Pulmonary artery endothelial cell (primary cell): ENCODE measurements at places on chromosomes 1 and 21. TPM values are rescaled to one million over a fixed set of nuclear protein-coding genes. Genes with fewer than 3 reads are reported as not detected.

Gene OLFML3
- total RNA-seq: 0.78 and 0.86 TPM in 2 replicates

- DNase-seq: no peak
Observed at GRCh38 chr1:45762291-45762690, 11.8 kb upstream of the IPP start.

Gene ADAMTS4
- 26.8 and 43.7 TPM in 2 replicates for total RNA-seq

Gene IFNAR1
- 20.1 and 28.5 TPM in 2 replicates for total RNA-seq

DNA sequence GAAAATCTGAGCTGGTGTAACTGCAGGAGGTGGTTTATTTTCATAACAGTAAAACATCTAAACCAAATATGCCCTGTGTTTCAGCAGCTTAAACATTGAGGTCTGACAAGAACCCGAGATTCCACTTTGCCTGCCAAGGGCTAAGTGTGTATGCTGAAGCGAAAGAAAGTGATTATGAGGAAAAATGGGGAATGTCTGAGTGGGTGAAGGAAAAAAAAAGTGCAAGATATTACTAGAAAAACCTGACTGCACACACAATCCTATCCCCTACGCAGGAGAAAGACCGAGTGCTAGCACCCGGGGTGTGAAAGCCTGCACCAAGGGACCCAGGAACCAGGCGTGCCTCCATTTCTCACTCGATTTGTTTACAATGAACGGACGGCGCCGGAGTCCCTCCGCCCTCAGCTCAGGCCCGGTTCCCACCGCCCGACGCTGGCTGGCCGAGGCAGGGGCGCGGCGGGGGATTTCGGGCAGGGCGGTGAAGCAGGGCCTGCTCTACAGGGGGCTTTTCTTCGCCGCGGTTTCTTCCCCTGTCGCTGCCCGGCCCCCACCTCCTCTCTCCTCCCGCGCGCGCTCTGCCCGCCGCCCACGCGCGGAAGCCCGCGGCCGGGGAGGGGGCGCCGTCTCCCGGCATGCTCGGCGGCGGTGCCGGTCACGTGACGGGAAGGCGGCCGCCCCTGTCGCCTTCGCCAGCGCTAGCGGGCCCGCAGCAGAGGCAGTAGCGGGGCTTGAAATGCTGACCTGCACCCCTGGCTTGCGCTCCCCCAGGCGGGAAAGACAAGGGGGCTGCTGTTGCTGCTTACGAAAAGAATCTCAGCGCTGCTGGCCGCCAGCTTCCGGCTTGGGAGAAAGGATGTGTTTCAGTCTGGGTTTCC is 35.9 kb downstream of the ITPKB start:
- no peak for DNase-seq

DNA sequence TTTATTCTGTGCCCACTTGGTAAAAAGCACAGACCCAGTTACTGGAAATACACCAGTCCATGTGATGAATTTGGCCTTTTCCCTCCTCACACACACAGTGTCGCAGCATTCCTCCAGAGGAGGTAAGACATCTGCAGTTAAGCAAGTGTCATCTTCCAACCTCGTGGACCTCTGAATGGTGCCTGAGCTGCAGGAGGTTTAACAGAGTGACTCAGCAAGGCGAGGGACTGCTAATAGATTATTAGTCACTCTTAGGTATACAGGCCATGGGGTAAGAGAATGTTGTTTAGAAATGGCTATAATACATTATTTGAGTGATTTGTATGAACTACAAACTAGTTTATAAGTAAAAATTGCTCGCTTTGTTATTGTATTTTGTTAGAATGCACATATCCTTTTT is 8.6 kb upstream of the LRRC8B start:
- no peak for DNase-seq

Gene PRDM15
- total RNA-seq: 5.5 and 8.4 TPM in 2 replicates

GRCh38 chr1:93324486-93325464 is 20.9 kb upstream of the DR1 start:
- no peak for DNase-seq

DNA sequence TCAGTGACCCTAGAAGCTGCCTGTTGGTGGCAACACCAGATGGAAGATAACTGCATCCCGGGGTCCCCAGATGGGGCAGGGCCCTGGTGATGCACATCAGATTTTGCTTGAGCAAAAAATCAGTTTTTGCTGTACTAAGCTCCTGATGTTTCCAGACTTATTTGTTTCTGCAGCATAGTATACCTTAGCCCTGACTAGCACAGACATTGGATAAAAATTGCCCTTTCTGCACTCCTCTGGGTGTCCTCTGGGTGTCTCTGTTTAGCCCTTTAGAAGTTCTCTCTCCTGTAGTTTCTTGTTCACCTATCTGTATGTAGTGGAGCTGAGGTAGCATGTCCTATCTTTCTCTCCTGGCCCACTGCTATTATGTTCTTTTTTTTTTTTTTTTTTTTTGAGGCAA is 30.3 kb upstream of the PLA2G2C start:
- no peak for DNase-seq

DNA sequence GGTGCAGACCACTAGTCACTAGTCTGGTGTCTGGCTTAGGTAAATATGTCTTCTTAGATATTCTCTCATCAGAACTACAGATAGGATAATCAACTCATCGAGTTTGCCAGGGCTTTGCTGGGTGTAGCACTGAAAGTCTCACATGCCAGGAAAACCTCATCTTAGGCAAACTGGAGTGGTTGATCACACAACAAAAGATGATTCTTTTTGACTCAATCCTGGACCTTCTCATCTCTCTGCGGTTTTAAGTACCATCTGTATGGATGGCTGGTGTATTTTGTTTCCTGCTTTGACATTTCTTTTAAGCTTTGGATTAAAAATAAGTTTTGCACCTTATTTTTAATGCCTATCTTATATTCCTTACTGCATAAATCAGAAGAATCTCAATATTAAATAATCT is 11.3 kb downstream of the GBP2 start:
- DNase-seq: no peak

DNA sequence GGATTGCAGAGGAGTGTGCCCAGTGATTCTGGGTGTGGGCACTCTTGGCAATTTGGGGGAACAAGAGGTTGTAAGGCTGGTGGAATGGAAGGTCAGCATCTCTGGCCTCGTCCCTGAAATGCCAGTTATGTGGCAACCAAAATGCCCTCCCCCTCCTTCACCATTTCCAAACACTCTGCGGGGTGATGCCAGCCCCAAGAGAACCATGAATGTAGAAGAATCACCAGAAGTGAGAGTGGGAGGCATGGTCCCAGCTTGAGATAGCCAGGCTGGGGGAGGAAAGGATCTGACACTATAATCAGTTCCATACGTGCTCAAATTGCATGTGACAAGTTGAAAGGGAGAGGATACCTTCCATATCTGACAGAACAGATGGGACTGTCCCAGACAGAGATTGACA is 88.7 kb upstream of the EDN2 start:
- DNase-seq: no peak

Gene RAB42
- 1.7 and 2.0 TPM in 2 replicates for total RNA-seq

DNA sequence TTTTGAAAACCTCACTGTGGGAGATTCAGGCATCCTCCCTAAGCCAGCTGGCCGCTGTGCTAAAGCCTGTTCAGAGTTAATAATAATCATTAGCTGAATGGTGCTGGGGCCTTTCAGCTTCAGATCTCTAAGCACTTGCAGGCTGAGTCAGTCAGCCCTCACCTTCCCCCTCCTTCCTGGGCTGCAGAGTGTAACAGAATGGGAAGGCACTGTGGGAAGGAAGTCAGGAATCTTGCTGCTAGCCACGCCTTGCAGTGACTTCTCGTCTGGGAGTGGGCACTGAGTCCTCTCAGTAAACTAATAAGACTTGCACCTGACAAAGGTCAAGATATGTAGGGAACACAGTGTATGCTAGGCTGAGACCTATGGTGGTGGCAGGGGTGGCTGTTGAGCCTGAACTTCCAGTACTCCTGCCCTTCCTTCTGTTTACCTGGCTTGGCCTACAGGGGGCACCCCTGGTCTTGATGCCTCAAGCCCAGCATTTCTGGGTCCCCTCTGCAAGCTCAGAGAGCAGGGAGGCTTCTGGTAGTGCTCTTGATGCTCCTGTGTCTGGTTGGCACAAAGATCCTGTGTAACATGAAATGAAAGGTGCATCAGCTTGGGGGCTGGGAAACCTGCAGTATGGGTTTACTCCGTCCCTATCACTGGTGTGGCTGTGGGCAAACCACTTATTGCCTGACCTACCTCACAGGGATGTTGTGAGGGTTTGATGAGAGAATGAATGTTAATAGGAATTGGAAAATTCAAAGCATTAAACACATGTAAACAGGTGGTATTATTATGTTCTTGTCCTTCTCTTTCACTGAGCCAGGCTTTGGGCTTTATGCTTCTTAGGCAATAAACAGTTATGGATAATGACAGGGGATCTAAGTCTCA is 6.0 kb downstream of the CYB561D1 start:
- no peak for DNase-seq

DNA sequence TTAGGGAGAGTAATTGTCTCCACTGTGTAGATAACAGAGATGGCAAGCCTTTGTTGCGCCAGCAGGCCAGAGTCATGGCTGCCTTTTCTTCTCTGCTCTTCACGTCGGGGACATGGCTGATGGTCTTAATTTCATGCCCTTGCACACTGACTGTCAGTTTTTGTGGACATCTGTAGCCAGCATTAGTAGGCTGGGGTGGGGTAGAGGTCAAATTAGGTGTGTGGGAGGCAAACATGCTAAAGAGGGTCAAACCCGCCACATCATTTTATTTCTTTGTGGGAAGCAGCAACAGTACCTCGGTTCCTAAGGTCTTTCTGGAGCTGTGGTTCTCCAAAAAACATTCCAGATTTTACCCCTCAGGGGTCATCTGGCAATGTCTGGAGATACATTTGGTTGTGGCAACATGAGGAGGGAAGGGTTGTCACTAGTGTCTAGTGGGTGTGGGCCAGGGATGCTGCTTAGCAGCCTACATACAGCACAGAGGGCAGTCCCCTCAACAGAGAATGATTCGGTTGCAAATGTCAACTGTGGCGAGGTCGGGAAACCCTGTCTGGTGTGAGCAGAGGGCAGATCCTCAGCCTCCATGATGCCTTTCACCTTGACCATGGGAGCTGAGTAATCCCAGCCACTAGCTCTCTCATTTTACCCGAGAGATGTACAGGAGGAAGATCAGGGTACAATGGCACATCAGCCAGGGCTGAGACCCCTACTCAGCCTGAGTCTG is 14.7 kb downstream of the RUNX1 start:
- no peak for DNase-seq

Gene SPRR2F
- total RNA-seq: not detected in 2 replicates

DNA sequence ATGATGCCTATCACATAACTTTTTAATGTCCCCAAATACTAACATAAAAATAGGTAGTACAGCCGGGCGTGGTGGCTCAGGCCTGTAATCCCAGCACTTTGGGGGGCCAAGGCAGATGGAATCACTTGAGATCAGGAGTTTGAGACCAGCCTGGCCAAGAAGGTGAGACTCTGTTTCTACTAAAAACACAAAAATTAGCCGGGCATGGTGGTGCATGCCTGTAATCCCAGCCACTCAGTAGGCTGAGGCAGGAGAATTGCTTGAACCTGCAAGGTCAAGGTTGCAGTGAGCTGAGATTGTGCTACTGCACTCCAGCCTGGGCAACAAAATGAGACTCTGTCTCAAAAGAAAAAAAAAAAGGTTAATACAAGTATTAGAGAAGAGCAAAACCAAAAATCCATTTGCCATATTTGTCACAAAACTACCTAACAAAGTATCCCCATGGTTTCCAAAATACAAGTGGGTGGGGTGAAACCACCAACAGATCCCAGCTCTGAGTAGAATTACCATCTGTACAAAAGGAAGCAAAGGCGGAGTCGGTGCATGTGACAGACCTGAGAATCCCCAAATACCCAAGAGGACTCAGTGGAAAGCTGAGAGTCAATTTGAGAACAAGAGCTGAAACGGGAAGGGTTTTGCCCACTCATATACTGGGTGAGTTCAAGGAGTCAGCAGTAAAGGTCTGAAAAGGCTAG is 113.2 kb downstream of the TOMM20 start:
- no peak for DNase-seq

GRCh38 chr1:36531833-36532232 is 49.1 kb upstream of the CSF3R start:
- no peak for DNase-seq

- DNase-seq: no peak
Observed at GRCh38 chr1:170699696-170700095, 35.8 kb downstream of the PRRX1 start.

GRCh38 chr1:187513190-187513589 is 684.4 kb downstream of the PLA2G4A start:
- no peak for DNase-seq

Gene FCER1G
- total RNA-seq: 0.26 and 0.49 TPM in 2 replicates

DNA sequence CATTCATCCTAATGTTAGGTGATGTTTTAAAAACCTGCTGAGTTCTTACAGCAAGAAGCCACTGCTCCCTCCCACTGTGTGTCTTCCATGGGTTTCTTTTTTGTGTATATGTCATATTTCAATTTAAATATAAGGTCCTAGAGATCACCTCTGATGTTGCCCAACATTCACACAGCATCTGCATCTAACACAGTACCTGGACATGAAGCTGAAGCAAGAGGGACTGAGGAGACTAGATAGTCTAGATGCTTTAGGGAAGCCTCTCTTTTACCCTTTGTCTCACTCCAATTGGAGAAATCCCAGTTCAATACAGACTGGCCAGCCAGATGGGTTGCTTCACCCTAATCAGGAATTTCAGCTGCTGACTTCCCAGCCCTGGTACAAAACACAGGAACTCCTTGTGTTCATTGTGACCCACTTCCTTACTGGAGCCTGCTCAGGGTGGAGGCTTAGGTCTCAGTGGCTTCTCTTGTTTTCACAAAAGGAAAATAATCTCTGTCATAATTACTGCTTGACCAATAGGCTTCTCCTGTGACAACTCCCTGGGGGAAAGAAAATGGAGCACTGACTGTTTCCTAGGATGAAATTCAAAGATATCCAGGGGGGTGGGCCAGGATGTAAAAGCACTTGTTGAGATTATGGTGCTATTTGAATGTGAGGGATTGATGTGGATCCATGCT is 17.3 kb downstream of the BTG2 start:
- DNase-seq: no peak

Gene FOXD3
- total RNA-seq: not detected in 2 replicates

GRCh38 chr1:153572569-153573015 is 6.9 kb upstream of the S100A2 start:
- peak; percentile 76 for DNase-seq

- no peak for DNase-seq
Observed at GRCh38 chr21:35428001-35428320, 378.9 kb upstream of the RUNX1 start.

DNA sequence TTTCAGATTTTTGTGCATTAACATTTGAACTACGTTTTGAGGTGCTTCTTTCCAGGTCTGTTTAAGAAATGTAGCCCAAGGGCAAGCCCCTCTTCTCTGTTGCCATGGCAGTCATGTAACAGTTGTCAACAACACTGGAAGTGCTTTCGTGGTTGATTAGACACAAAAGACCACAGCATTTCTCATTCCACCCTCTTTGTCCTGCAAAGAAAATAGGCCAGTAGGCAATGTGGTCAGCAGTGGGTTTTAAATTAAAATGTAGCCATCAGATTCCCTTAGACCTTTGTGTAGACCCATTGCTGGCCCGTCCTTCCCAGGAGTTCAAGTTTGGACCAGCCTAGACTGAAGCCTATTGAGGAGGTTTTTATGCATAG is 35.4 kb downstream of the VANGL1 start:
- DNase-seq: no peak

GRCh38 chr1:23696335-23696989 is 4.9 kb downstream of the RPL11 start:
- DNase-seq: no peak
